ENCODE measurements at places on chromosomes 12 and 14.

GRCh38 chr12:54560374-54560858, 11.0 kb downstream of the PDE1B start:
- DNase-seq: peak; percentile 58

DNA sequence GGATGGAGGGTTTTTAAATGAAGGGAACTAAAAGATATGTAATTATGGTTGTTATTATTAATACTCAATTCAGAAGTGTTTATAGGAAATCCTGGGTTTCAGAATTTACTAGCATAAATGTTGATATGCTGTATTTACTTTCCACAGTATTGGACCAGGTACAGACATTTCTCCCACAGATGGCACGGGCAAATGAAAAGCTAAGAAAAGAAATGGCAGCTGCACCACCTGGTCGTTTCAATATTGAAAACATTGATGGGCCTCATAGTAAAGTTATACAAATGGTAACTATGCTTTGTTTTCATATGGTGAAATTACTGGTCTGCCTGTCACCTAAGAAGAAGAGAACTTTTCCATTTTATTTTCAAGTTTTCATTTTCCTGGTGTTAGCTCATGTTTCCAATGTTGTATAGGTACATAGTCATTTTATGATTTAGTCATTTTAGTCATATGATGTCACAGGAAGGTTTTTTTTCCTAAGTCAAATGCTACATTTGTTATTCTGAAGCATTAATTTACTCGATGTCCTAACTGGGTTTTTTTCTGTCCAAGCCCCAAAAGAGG, 5.5 kb downstream of the NOPCHAP1 start:
- no peak for DNase-seq

GRCh38 chr14:104734991-104735779, 11.2 kb downstream of the ADSS1 start:
- DNase-seq: no peak

DNA sequence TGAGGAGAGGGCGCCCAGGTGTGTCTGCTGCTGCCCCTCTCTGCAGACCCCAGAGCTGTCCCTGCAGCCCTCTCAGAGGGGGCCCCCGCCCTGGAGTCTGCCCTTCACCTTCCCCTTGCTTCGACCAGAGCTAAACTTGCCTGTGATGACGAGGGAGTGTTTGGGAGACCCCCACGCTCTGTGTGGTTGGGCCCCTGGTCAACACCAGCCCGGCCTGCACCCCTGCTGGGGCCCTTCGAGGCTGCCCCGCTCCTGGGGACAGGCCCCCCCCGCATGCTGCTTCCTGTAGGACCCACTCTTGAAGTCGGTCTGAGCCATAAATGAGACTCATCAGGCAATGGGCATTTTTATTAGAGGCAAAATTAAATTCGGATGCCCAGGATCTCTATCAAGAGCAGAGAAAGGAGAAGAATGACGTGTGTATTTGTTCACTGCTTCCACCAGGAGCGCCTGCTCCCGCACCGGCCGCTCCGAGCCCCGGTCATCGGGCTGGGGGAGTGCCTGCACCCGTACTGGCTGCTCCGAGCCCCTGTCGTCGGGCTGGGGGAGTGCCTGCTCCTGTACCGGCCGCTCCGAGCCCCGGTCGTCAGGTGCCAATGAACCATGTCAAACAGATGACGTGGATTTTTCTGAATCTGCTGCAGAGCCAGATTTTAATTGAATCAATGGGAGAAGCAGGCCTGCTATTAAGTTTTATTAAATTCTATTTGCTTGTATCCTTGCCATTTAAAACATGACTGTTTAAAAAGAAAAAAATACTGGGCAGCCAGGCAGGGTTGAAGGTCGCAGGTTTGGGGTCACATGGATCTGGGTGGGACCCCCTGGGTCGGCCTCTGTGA, 47.7 kb downstream of the NOC4L start:
- no peak for DNase-seq

- no peak for DNase-seq
Measured at GRCh38 chr12:94844452-94844851, 159.0 kb downstream of the NDUFA12 start.

DNA sequence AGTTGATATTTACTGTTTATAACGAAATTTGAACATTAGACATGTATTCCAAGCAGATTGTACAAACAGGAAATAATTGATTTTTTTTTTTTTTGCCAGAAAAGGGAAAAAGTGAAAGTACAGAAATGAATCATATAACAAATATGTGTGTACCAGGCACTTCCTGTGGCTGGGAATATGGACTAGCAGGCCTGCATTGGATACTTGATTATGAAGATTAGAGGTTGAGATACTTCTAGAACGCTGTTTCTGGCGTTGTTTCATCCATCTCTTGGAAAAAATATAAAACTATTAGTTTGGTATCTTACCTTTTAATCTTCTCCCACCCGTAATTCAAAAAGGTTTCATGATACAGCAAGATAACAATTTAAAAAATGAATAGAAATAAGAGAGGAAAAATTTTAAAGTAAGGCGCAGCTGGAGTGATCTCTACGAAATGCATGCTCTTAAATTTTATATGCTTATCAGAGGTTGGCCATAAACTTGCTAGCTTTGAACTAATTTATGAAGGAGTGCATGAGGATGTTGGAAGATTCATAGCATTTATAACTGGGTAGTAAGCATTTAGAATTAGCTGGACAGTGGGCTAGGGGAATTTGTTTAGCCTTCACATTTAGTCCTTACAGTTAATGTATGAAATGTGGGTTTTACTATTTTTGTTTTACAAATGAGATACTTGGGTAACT, 90.8 kb downstream of the AEBP2 start:
- DNase-seq: no peak

DNA sequence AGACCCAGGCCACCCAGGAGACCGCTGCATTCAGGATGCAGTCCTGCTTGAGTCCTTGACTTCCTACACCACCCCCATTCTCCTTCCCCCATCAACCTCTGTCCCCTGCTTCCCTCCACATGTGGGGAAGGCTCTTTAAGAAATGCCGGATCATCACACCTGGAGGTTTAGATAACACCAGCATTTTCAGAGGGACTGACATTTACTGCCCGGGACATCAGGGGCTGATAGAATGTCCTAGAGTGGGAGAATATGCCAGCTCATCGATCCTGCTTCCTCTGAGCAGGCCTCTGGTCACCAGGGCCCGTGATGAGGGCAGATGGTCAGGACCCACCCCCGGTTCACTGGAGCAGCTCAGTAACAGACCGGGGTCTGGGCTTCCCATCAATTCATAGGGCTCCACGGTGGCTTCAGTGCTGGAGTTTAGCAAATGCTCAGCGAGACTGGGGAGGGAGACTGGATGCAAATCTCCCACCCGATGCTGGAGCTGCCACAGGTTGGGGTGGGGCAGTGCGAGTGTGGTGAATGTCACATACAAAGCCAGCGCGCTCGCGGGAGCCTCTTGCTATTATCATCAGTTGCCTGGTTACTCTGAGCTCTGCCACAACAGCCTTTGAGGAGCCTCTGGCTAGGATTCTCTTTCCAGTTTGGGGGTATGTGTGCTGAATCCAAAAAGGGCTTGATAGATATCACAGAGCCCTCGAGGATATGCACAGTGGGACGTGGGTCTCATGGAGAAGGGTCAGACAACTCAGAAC, 111.6 kb downstream of the RBM19 start:
- no peak for DNase-seq

DNA sequence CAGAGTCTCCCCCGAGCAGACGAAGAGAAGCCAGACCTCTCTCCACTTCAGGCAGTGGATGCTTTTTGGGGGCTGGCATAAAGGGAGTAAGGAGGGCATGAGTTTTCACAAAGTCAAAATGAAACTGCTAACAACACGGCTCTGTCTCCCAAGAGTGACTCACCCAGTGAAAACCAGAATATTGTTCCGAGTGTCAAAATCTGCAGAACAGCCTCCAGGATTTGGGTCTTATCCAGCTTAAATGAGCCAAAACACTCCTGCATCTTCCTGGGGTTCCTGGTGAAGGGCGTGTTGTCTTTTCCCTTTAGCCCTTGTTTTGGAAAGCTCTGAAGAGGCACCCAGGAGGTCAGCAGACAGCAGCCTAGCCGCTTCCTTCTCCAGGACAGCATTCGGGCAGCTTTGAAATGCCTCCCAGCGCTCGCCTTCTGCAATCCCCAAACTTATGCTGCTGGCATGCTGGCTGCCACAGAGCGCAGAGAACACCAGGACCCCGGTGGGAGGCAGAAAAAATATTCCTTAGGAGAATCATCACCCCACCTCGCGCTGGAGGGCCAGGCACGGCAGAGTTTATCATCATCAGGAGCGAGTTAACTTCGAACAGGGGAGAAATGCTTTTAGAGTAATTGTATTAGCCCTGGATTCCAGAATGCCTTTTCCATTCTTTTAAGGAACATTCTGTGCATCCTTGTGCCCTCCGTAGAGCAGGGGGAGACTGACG, 117.7 kb upstream of the NCOR2 start:
- DNase-seq: no peak

GRCh38 chr12:124007826-124008570, 35.0 kb downstream of the ZNF664 start:
- DNase-seq: no peak

All from GDM1 (cell line).